ENCODE measurements at places on chromosomes 11 and 22.

GRCh38 chr22:44280665-44281188 lies 32.0 kb downstream of the SHISAL1 start:
- no peak for DNase-seq

DNA sequence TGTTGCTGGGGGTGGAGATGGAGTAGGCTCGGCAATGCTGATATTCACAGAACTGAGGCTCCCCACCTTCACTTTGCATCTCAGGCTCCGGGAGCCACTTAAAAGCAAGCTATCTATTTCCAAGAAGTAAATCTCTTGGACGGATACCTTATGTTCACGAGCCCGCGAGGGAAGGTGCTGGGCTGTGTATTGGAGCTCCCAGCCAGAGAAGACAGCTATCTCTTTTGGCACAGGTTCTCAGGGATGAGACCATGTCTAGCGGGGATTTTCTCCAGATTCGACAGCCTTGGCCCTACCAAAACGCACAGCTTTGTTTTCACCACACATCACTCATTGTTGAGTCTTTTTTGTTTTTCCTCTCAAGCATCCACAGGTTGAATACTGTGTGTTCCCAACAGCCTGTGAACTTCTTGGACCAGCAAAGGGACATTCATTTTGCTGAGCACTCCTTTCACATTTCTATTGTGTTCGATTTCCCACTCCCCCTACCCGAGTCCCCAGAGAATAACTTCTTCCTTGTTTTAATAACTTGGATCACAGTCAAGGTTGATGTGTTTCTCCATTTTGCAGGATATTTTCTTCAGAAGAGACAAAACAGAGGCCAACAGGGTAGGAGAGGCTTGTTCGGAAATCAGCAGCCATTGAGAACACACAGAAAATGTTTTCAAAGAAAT lies 23.3 kb downstream of the WT1 start:
- no peak for DNase-seq

GRCh38 chr22:46970411-46971098 lies 208.1 kb downstream of the TBC1D22A start:
- no peak for DNase-seq

DNA sequence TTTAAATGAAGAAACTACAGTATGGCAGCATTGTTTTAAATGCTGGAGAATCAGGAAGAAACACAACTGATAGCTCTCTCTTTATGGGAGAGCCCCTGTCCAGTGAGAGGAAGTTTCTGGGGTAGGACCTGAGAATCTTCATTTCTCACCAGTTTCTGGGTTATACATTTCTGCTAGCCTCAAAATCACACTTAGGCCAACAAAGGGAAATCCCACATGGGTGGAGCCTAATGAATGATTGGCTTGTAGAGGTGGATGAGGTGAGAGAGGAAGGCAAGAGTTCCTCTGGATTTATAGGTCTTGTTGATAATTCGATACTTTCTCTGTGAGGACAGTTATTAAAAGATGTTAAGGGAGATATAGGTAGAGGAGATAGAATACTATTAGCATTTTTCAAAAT lies 1397.3 kb upstream of the TENM4 start:
- no peak for DNase-seq

DNA sequence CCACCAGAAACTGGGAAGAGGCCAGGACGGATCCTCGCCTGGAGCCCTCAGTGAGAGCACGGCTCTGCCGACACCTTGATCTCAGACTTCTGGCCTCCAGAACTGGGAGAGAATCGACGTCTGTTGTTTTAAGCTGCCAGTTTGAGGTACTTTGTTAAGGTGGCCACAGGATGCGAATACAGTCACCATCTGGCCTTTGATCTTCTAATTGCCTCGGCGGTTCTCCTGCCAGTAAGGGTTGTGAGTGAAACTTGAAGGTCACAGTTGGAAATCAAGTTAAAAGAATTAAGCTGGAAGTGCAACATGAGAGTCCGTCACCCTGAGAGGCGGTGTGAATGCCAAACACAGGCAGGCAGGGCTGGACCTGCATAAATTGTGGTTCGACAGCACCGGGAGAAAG lies 27.9 kb downstream of the PARVB start:
- no peak for DNase-seq
